Thymus (tissue), 14 donors: ENCODE measurements at places on chromosomes 11 and 22. TPM values are rescaled to one million over a fixed set of nuclear protein-coding genes. Genes with fewer than 3 reads are reported as not detected.

LARGE2 gene
- total RNA-seq = 3.5 TPM

TRIM6 gene
- 1.7 TPM for total RNA-seq

CCDC15 gene
- total RNA-seq = 7.0 TPM

C11orf91 gene
- total RNA-seq = not detected

RTN4RL2 gene
- 0.42 TPM for total RNA-seq

ZNF143 gene
- 36.6 TPM for total RNA-seq

SYCE3 gene
- 0.19 TPM for total RNA-seq

MADD gene
- total RNA-seq = 17.0 TPM

OVOL1 gene
- total RNA-seq = 0.47 TPM

TOMM22 gene
- 63.9 TPM for total RNA-seq

IGLL5 gene
- total RNA-seq = 2.3 TPM

GRCh38 chr11:69383372-69384250 lies 89.7 kb downstream of the MYEOV start:
- DNase-seq = no peak

GRCh38 chr11:12042215-12042676 lies 33.8 kb upstream of the DKK3 start:
- DNase-seq = no peak

DNA sequence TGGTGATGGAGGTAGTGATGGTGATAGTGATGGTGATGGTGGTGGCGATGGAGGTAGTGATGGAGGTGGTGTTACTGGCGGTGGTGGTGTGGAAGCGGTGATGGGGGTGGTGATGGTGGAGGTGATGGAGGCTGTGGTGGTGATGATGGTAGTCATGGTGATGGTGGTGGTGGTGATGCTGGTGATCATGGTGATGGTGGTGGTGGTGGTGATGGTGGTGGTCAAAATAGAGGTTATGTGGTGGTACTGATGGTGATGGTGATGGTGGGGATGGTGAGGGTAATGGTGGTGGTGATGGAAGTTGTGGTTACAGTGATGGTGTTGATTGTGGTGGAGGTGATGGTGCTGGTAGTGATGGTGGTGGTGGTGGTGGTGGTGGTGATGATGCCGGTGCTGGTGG lies 199.2 kb downstream of the IGLL1 start:
- DNase-seq = no peak

- no peak for DNase-seq
Observed at GRCh38 chr11:129242855-129243254, 50.7 kb upstream of the ARHGAP32 start.

DNA sequence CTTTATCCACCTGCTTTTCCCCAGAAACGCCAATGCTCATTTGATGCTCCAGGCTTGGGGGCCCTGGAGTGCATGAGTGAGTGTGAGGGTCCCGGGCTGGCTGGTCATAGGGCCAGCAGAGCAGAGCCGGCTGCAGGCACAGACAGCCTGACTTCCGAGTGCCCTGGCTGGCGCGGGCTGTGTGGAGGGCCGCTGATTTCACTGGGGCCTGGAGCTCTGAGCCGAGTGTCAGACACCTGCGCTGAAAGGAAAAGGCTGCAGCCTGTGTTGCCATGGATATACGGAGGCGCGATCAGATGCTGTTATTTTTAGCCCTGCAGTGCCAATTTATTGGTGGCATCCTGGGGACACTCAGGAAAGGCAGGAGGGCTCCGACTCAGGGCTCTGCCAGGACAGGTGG lies 87.6 kb downstream of the ST3GAL4 start:
- peak; percentile 26 for DNase-seq

- DNase-seq = no peak
Observed at GRCh38 chr22:44045145-44045544, 21.0 kb downstream of the PARVB start.

GRCh38 chr11:125428486-125429173 lies 67.4 kb downstream of the FEZ1 start:
- no peak for DNase-seq

DNA sequence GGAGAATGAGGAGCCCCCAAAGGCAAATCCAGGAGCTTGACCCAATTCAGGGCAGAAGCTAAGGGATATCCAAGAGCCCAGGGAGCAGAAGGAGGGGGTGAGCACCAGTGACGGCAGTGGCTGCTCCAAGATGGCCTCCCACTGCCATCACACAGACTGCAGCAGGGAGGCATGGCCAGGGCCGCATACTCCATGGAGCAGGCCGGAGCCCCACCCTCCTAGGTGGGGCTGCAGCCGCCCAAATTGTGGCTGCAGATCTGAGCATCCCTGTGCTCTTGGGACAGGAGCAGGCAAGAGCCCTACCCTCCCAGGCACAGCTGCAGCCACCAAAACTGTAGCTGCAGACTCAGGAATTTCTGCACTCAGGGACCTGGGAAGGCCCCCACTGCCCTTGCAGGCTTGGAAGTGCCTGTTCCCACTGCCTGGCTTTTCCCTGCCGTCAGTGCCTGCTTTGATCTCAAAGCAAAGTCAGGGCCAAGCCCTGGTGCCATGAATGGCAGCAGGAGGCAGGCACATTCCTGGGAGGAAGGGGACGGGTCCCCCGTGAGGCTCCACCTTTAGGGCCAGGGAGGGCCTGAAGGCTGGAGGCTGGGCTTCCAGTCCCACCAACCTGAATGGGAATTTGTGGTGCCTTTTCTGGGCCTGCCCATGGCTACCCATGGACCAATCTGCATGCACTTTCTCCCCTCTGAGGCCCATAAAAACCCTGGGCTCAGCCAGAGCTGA lies 10.3 kb upstream of the WNT7B start:
- no peak for DNase-seq

GRCh38 chr11:117618302-117618981 lies 178.6 kb downstream of the DSCAML1 start:
- DNase-seq = no peak

DNA sequence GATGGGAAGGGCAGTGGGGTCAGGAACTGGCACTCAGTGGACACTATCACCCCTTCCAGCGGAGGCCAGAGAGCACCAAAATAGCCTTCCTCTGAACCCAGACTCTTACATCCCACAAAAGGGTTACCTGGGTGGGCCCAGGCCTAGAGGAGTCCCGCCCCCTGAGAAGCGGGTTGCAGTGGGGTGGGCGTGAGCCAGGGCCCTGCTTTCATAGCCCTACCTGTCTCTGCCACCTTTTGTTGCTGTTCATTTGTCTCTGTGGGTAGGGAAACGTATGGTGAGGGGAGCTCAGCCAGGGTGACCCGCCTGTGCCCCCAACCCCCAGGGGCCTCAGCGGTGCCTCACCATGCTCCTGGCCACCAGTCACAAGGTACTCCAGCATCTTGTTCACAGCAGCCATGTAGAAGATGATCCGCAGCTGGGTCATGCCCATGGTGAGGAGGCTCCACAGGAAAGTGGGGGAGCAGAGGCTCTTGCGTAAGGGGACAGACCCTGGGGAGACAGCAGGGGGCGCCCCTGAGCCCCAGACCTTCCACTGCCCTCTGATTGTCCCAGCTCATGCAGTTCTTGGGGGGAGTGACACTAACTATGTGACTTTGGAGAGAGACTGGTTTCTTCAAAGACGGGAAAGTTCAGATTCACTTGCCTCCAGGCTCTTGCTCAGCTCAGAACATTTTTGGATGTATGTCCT lies 24.0 kb downstream of the SLC43A1 start:
- DNase-seq = no peak

DNA sequence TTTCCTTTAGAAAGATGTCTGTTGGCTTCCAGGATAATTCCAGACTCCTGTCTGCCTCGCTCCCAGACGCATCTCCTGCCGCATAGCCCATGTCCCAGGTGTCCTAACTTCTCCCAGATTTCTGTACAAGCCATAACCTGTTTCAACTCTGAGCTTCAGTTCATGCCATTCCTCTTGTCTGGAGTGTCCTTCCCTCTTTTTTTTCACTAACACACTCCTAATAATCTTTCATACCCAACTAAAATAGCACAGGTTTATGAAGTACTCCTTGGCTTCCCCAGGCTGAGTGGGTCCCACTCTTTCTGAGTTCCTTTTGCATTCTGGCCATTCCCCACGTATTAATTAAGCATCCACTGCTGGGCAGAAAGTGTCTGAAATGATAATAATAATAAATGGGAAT lies 123.0 kb downstream of the LDLRAD3 start:
- DNase-seq = no peak

DNA sequence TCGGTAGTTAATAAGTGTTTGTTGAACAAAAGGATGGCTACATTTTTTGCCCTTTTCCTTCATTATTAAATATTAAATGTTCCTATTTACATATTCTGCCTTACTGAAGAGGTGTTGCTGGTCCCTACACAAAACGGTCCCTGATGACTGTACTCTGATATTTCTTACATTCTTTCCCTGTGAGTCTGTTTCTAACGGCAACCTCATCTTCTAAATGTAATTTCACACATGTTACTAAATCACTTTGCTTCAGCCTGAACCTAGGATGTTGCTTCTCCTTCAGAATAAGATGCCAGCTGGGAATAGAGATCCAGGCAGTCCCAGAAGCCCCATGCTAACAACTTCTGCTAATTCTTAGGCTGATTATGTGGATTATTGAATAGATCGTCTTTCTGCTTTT lies 50.3 kb downstream of the SPON1 start:
- no peak for DNase-seq

DNA sequence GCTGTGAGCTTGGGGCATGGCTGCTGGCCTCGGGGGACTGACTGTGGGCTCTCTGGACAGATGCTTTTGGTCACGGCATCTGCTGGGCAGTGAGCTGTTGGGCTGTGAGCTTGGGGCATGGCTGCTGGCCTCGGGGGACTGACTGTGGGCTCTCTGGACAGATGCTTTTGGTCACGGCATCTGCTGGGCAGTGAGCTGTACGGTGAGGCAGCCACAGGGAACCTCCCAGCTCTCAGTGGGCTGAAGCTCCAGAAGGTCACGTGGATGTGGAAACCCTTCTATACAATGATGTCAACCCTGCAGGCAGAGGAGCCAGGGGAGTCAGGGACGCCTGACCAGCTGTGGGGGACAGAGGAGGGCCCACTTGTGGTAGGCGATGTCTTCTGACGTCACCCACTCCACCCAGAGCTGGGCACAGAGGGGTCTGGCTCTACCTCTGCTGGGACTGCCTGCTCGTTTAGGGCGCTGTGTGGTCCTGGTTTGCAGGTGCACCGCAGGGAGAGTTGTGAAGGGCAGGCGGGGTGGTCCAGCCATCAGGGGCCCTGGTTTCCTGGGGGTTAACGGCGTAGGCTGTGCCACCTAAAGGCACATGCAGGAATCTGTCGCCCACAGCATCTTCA lies 1331.3 kb downstream of the BRD1 start:
- DNase-seq = no peak

- no peak for DNase-seq
Observed at GRCh38 chr11:116986521-116987105, 111.6 kb downstream of the SIK3 start.

DNA sequence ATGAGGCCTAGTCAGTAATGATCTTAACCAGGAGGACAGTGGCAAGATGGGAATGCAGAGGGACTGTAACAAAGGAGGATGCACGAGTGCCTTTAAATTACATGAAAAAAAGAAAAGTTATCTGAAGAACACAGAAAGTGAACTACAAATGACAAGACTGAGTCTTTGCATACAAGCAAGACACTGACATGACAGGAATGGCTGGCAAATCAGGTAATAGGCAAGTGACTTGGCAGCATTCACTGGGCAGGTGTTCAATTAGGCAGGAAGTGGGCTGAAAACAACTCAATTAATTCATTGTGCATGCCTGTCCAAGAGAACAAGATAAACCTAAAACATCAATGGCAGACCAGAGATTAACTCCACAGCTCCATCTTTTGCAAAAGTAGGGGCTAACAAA lies 24.0 kb downstream of the SMCO4 start:
- no peak for DNase-seq

DNA sequence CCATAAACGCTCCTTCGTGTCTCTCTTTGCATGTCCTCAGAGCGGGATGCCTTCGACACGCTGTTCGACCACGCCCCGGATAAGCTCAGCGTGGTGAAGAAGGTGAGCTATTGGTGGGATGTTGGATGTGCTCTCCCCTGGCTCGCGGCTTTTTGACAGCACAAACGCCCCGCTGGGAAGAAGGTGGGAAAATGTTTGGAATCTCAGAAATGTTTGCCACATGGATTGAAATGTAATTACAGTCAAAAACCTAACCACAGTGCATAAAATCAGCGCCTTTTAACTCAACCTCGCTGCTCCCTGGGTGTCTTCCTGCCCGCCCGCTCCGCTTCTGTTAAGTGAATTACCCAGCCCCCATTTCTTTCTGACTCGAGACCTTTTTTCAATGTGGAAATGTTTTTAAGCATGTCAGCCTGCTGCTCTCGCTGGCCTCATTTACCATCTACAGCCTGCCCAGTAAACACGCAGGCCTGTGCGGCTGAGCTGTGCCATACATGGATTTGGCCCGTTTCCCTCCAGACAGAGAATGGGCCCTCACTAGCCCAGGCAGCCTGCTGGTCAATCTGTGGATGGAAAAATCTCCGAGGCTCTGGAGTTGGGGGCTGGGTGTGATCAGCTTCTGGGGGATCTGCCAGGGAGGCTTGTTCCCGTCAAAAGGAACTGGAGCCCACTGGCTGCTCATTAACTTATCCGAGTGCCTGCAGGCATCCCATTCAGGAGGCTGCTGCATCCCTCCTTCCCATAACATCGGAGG lies 32.7 kb upstream of the PARVG start:
- no peak for DNase-seq

- no peak for DNase-seq
Observed at GRCh38 chr11:19345848-19346681, 105.3 kb upstream of the E2F8 start.

DNA sequence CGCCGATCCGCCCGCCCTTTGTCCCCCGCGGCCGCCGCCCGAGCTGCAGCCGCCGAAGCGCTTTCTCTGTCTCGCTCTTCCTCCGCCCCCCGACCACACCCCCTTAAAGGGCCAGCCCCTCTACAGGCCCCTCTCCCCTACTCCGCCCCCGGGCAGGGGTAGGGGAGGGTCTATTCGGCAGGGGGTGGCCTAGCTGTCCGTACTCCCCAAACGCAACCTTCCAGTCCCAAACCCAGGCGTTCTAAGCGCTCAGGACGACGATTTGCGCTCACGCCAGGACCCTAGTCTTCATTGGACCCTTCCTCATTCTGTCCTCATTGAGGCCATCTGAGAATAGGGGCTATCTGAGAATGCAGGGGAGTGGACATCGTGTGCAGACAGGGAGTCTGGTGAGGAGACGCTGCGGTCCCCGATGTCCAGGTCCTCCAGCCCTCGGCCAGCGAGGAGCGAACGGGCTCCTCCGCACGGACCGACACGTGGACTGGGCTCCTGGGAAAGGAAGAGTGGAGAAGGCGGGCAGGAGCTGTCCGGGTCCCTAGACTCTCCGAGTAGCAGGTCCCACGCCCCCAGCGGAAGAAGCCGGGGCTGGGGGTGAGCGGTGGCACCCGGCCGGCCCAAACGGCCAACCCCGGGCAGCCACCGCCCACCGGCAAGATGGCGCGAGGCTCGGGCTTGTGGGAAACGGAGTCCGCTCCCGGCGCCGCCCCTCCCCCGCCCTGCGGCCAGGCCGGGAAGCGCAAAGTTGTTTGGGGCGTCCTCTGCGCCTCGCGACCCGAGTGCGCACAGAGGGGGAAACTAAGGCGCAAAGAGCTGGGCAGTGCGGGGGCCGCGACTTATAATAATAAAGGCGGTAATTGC lies at the start of gene PPP1R14B:
Gene PPP1R14B, minus strand, starts transcription at position 73 of the 858 bp plus-strand sequence. CDS start 270 bp downstream, outside the sequence.
- DNase-seq = peak; percentile 66

DNA sequence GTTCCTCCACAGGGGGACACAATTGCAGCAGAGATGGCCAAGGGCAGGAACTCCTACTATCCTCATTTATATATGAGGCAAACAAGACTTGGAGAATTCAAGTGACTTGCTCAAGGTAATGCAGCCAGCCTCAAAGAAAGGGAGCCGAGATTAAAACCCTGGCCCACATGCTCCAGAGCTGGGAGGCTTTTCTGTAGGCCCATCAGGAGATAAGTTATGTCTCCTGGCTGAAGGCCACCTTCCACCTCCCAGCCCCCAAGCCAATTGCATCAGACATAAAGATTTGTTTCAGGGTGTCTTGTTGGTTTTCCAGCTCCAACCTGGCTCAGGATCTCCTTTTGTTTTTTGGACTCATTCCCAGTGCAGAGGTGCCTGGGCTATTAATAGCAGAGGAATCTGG lies 59.5 kb downstream of the SMIM38 start:
- DNase-seq = no peak
